ENCODE measurements at places on chromosomes 11 and 22.

- no peak for DNase-seq
These were observed 12.6 kb upstream of the IL18BP start for GRCh38 chr11:71986131-71986530.

DNA sequence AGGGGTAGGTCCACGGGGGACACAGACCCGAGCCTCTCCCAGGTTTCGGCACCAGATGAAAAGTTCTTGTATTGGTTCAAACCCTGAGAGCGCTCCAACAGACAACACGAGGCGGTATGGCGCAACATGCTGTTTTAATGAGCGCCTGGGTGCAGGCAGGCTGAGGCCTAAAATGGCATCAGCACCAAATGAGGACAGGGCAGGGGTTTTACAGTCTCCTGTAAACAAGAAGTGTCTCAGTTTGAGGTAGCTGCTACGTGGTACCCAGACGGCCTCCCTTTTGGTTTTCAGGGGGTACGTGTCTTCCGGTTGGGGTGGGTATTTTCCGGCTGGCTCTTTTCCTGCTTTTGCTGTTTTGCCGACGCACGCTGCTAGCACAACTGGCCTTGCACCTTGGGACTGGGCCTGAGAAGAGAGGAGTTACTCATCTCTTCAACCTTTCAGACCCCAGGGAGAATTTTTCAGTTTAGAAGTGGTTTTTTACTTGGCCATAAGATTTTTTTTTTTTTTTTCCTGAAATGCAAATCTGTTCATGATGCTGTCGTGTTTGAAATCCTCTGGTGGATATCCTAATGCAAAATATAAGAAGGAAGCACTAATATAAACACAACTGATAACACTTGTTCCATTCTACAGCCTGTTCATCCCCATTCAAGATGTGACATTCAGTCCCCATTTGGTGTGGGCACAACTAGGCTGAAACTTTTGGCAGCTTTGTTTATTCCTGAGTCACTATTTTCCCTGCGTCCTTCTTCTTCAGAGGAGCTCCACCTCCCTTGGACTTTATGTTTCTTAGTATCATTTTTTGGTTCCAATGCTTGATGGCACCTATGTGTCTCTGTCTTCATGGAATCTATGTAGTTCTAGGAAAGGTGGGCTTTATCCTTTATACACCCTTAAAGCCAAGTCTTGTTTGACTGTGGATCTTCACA lies 6.5 kb downstream of the PPFIBP2 start:
- no peak for DNase-seq

GRCh38 chr11:29634244-29634643 lies 382.6 kb downstream of the KCNA4 start:
- DNase-seq = no peak

DNA sequence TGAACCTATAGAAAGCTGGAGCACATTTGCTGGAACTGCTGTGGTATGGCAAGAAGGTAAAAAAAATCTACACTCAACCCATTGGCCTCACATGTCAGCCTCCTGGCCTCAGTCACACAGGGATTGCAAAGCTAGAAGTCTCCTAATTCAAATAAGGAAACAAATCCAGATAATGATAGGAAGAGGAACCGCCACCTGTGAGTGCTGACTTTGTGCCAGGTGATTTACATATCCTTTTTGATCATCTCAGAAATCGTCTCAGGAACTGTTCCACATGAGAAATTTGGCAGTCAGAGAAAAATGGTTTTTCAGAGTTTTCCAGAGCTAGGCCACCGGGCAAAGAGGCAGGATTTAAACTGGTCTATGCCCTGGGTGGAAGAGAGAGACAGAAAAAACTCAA lies 986 bp downstream of the NLRP10 start:
- no peak for DNase-seq

GRCh38 chr22:42432818-42433217 lies 615 bp upstream of the NFAM1 start:
- no peak for DNase-seq

DNA sequence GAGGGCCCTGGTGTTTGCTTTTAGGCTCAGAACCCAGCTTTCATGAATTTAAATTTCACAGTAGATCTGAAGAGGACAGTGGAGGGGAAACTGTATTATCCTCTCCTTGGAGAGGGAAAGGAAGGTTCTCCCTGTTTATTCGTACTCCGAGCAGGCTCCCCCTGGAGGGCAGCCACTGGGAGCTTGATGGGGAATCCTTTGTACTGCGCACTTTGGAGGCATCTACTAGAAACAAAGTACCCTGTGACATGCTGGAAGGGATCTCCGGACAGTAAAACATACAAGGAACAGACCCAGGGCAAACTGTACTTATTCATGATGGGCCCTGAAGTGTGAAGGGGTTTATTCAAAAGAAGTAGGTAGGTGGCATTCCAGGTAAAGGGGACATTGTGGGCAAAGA lies 27.2 kb downstream of the NAV2 start:
- DNase-seq = no peak

- no peak for DNase-seq
These were observed 118.8 kb upstream of the KIRREL3 start for GRCh38 chr11:127119356-127119755.

GRCh38 chr22:47056776-47057470 lies 294.5 kb downstream of the TBC1D22A start:
- no peak for DNase-seq

GRCh38 chr11:7573558-7574296 lies 59.9 kb downstream of the PPFIBP2 start:
- no peak for DNase-seq

- no peak for DNase-seq
These were observed 927.9 kb downstream of the OPCML start for GRCh38 chr11:132604431-132604830.

GRCh38 chr11:122115524-122116379 lies at the start of gene BLID:
Gene BLID (minus strand): TSS chr11:122116215. CDS start chr11:122115922, 293 bp downstream.
- peak; percentile 1 for DNase-seq

GRCh38 chr11:28704801-28705200 lies 596.6 kb downstream of the METTL15 start:
- DNase-seq = no peak

DNA sequence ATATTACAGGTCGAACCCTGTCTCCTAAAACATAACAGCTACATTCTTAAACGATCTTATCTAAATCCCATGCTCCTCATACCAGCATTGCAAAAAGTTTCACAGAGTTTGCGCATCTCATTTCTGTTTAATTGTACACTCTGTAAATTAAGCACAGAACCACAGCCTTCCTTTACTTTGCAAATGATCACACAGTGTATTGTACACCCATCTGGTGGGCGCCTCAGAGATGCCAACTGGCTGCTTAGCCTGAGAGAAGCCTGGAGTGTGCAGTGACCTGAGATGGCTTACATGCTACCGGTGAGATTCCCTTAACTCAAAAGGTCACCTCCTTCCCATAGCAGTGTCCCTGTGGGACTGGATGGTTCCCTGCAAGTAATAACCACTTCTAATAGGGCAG lies 1077.3 kb downstream of the OPCML start:
- DNase-seq = no peak

Measured in erythroblast (primary cell).